ENCODE measurements at places on chromosomes 3 and 15.

DNA sequence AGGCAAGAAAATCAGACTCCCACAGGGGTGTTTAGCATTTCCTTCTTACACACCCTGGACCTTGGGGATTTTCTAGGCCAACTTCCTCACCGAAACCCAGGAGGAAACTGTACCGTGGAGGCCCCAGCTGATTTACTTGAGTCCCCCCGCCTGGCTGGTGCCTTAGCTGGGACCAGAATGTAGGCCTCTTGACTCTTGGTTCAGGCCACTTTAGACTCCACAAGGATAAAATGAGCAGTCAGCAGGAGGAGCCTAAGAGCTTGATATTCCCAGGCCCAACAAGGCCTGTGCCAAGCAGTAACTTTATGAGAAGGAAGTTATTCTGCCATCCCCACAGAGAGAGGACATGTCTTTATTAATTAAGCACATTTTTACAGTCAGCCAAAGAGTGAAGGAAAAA lies 4.6 kb upstream of the APBA2 start:
- DNase-seq = no peak

DNA sequence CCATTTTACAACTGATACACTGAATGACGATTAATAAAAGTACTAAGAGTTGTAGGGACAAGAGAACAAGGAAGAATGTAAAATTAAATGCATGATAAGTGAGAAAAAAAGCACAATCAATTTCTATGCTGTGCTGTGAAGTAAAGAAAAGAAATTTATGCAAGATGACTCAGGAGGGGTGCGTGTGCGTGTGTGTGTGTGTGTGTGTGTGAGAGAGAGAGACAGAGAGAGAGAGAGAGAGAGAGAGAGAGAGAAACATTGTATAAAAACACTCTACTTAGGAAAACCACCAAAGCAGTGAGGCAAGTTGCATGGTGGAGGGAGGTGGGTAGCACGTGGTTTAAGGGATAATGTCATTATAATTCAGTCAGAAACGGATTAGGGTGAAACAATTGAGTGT lies 580.8 kb upstream of the ALCAM start:
- DNase-seq = no peak

- no peak for DNase-seq
These were observed 20.6 kb upstream of the TSEN2 start for GRCh38 chr3:12463686-12464085.

DNA sequence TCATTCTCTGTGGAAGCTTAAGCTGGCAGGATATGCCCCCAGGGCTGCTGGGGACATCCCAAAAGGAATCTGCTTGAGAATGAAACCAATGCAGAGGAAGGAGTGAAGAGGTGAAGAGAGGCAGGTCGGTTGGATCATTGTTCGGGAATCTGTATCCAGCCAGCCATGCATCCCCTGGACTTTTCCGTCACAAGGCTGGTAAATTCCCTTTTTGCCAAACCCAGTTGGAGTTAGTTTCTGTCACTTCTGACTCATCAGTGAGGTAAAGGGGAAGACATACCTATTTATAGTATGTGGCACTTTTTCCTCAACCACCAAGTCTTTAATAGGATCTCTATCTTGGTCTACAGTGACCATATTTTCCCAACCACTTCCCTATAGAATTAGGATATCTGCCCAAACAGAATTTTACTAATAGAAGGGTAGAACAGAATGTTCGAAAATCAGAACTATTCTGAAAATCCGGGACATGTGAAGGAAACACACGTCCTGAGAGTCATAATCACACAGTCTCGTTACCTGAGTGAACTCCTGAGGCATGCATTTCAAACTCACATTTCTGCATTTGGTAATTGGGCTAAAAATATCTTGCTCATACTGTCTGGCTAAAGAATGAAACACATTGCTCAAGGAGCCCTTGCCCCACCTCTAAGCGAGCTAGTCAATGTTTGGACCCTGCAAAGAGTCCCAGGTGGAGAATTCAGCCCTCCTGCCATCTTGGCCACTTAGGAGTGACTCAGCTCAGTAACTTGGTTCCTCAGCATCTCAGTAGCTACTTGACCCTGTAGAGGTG lies 289.7 kb upstream of the ADAMTS9 start:
- DNase-seq = no peak

DNA sequence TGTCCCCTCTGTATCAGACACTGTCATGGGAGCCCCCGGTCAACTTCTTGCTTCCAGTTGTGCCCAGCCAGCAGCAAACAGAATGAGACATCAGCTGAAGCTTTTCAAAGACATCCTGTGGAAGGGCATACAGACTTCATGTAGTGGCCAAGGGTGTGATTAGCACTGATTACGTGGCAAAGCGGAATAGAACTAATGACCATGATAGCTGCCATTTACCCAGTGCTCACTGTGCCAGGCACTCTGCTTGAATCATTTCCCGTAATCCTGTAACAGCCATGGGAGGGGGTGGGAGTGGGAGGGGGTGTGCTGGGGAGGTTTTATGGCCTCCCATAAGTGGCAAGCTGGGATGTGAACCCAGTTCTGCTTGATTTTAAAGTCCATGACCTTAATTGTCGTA lies 29.5 kb downstream of the LPP start:
- DNase-seq = no peak

- no peak for DNase-seq
These were observed 126.0 kb downstream of the ZNF609 start for GRCh38 chr15:64586259-64586870.

Measured in NCI-H2171 (cell line).